ENCODE measurements at places on chromosomes 2 and 18.

GRCh38 chr2:220154304-220154703 lies 526.9 kb downstream of the SLC4A3 start:
- no peak for DNase-seq
- no peaks in the 10 kb centered on the region for H3K27me3 ChIP-seq
- no peak overlapping the region for H3K27ac ChIP-seq
- no peaks in the 10 kb centered on the region for H3K4me1 ChIP-seq

GRCh38 chr2:191660575-191660974 lies 17.4 kb upstream of the NABP1 start:
- H3K27ac ChIP-seq = no peak overlapping the region
- DNase-seq = no peak

DNA sequence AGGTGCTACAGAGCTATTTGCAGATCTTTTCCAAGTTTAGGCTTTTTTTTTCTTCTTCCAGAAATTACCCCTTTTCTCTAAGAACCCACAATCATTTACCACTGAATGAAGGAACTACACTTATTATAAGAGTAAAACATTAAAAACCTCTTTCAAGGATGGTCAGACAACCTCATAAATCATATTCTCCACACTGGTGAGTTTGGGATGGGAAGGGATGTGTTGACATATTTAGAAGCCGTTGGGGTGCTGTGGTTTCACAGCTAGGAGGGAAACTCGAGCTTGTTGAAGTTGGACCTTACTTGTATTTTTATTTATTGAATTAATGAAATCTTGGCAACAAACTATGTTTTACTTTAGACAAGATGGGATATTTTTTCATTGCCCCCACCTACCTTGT lies 289.4 kb upstream of the MEIS1 start:
- no peak overlapping the region for H3K27ac ChIP-seq
- H3K4me1 ChIP-seq = no peaks in the 10 kb centered on the region
- no peak overlapping the region for H3K4me3 ChIP-seq

DNA sequence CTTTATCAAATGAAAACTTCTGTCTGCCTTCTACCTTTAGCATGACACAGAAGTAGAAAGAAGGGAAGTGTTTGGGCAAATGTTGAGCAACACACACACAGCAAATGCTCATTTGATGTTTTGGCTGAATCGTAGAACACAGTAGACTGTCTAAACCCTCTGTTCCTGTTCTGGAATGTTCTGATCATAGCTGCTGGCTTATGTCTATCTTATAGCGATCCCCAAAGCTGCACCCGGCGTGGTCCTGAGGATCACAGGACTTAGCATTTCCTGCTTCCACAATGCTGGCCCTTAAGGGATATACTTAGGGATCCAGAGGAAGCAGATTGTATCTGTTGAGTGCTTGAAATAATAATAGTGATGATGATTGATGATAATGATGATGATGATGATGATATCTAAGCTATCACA lies 15.2 kb downstream of the GNLY start:
- no peak for DNase-seq
- no peak overlapping the region for H3K4me3 ChIP-seq
- H3K27ac ChIP-seq = no peak overlapping the region
- H3K4me1 ChIP-seq = peaks cover 7% of the 10 kb centered on the region

- no peaks in the 10 kb centered on the region for H3K27me3 ChIP-seq
- DNase-seq = no peak
- no peak overlapping the region for H3K4me3 ChIP-seq
- H3K36me3 ChIP-seq = no peaks in the 10 kb centered on the region
- H3K4me1 ChIP-seq = no peaks in the 10 kb centered on the region
Measured at GRCh38 chr18:59760212-59760611, 63.0 kb upstream of the CCBE1 start.

- H3K4me3 ChIP-seq = no peak overlapping the region
- H3K36me3 ChIP-seq = no peaks in the 10 kb centered on the region
- no peaks in the 10 kb centered on the region for H3K27me3 ChIP-seq
Measured at GRCh38 chr2:136395582-136395981, 277.6 kb upstream of the CXCR4 start.
